ENCODE measurements at places on chromosomes 12 and 14. TPM values are rescaled to one million over a fixed set of nuclear protein-coding genes. Genes with fewer than 3 reads are reported as not detected.

The NRDE2 gene
- total RNA-seq, result 18.8 TPM

The COL2A1 gene
- not detected for total RNA-seq

DNA sequence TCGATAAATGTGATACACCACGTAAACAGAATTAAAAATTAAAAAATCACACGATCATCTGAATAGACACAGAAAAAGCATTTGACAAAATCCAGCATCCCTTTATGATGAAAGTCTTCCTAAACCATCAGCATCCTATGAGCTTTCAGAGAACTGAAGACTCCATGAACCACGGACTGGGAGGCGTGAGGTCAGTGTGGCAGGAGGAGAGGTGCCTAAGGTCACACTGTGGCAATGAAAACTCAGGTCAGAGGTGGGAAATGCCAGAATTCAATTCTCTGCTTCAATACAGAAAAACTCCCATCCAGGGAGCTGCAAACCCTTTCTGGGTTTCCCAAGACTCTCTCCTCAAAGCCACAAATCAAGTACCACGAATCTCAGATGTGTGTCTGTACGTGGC, 51.6 kb downstream of the KDM2B start:
- DNase-seq, result no peak

DNA sequence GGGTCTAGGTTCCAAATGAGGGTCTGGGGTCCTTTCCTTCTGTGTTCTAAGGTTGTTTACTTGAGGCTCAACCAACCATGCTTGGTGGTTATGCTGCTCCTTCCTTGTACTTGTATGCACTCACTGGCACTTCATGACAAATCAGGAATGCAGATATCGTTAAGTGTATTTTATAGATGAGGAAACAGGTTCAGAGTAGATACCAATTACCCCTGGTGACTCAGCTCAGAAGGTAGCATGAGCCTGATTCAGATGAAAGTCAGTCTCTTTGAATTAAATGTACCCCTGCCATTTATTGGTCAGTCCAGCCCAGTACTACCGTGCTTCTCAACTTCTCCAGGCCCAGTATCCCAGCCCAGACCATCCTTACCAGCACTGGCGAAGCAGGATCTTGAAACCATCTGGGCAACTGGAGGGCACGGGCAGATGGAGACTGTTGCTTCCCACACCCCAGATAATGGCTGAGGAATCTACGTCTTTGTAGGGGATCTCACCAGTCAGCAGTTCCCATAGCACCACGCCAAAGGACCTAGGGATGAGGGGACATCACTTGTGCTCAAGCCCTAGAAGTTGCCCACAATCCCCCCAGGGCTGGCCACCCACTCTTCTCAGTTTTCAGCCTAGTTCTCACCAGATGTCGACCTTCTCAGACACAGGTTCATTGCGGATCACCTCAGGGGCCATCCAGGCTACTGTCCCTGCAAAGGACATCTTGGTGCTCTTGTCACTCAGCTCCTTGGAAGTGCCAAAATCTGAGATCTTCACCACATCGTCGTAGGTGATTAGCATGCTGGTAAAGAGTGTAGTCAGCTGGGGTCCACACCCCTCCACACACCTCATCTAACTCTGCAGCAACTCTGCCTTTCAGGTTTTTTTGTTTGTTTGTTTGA, 14.3 kb downstream of the MAP3K12 start:
- DNase-seq, result no peak

GRCh38 chr12:55908726-55909512, 18.8 kb downstream of the PYM1 start:
- DNase-seq, result no peak

- no peak for DNase-seq
These were observed 25.7 kb upstream of the SEL1L start for GRCh38 chr14:81559385-81559784.

DNA sequence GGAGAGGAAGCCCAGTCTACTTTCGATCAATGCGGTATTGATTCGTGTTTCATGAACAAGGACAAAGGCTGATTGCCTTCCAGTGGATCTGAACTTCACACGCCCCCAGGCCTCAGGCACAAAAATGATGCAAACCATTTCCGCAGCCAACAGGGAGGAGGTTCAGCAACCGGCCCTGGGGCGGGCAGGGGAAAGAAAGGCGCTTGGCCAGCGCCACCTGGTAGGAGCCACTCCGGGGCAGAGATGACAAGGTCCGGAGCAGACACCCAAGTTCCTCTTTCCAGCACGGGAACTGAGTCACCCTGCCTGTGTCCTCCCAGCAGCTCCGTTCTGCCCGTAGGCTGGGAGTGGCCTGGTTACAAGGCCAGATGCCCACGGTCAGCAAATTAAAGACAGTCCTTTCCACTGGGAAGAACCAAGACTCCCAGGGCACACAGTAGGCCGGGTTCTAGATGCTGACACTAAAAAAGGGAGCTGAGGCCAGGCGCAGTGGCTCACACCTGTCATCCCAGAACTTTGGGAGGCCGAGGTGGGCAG, 136.3 kb downstream of the SCARB1 start:
- DNase-seq, result no peak

GRCh38 chr12:102043928-102044327, 17.9 kb downstream of the WASHC3 start:
- DNase-seq, result no peak

GRCh38 chr14:36402867-36403266, 82.4 kb upstream of the MBIP start:
- no peak for DNase-seq

The PLBD2 gene
- total RNA-seq, result 25.3 TPM

DNA sequence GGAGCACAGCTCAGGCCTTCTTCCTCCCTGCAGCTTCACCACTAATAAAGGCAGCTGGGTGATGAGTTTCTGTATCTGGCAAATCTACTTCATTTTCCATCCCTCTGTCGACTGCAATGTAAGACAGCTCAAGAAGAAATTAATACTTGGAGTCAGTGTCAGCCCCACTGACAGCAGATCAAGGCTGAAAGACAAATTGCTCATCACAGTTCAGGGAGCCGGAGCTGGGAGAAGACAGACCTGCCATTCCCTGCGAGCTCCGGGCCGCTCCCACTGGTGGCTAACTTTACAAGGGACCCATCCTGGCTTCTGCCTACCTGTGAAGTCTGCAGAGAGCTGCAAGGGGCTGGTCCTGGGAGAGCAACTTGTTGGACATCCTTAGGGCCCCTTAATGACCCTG, 49.8 kb downstream of the CCDC60 start:
- no peak for DNase-seq

The CALM1 gene
- 417 TPM for total RNA-seq

DNA sequence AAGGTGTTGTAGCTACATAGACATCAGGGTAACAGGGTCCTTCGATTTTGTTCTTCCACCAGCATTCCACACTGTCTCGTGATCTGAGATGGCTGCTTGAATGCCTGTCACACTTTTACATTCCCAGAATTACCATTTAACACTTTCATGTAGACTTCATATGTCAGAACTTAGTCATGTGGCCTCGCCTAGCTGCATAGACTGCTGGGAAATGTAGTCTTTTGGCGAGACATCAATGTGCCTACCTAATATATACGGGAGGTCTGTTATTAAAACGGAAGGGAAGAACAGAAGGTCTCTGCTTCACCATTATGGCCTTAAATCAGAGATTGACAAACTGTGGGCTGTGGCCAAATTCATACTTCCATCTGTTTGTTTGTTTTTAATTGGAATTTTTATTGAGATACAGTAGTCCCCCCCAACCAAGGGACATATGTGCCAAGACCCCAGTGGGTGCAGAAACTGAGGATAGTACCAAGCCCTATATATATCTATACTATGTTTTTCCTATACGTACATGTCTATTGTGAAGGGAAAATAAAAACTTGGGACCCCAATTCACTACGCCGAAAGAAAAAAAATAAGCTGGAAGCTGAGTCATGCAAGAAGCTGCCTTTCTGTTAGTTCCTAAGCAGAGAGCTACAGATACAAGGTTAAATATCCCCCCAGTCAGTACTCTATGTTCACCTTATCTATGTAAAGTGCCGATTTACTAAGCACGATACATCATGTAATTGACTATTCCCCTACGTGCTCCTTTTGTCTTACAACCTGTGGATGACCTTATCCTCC, 11.3 kb upstream of the HRK start:
- DNase-seq, result no peak

GRCh38 chr12:6961278-6961694, 9.2 kb downstream of the PHB2 start:
- DNase-seq, result peak; percentile 96

DNA sequence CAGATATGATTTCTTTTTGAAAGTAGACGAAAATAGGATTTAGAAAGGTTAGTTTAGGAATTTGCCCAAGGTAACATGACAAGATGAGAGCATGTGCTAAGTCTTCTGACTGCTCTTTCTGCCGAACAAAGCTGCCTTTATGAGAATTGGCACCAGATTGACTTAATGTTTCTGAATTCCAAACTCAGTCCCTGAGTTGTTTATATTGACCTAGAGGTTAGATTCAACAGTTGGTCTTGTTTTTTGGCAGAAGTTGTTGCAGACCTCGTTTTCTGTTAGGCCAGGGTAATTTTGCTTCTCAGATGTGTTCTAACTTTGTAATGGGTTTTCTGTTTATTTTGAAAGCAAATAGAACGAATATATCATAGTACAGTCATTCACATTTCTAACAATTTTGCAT, 61.5 kb upstream of the LRTM2 start:
- no peak for DNase-seq

DNA sequence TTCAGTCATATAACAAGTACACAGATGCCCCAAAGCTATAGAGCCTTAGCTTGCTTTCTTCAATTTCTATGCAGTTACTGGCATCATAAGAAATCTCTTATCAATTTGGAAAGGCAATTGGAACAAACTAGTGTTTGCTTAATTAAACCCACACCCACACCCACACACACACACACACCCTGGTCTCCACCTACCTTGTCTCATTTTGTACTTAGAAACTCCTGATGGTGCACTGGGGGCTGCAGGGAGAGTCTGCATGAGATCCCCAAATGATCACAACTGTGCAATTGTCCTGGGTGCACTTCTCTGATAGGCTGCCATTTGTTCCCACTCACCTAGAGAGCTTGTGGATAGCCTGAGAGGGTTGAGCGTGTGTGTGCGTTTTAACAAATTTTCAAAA, 40.5 kb upstream of the PTCSC3 start:
- DNase-seq, result no peak

The KIF26A gene
- 0.86 TPM for total RNA-seq

DNA sequence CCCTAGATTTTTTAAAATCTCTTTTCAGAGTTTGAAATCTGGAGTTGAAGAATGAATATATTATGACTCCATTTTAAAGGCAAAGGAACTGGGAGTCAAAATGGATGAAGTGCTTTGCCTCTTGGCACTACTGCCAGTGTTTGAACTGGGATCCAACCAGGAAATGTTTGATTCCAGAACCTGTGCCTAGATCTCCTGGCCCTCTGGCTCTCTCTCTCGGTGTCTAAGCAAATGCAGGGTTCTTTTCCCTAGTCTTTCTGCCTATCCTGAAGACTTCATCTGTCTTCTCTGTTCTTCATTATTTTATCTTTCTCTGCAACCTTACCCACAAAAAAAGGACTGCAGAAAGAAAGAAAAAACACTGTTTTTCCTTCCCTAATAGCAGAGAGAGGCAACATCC, 17.0 kb downstream of the BTG1 start:
- no peak for DNase-seq

The PLCZ1 gene
- total RNA-seq, result not detected

DNA sequence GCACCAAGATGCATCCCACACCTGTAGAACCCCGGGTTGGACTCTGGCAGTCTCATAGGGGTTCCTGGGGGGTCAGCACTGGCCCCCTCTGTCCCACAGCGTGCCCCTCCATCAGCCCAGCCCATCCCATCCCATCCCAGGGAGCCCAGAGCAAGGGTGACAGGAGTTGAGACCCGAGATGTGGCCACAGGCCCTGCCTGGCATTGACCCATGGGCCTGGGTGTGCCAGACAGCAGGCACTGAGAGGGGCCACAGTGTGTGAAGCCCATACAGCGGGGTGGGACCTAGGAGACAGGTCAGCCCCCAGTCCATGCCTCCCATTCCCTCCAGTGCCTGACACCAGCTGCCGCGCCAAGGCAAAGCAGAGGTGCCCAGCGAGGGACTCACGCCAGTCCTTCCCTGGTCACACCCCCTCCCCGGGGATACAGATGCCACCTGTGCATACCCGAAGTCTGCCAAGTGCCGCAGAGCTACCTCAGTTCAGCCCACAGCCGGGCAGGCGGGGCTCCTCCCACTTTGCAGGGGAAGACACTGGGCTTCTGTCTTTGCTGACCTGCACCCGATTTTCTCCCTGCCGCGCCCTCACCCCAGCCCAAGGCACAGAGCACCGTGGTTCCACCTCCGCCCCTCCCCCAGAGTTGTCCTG, 50.4 kb downstream of the CYP46A1 start:
- no peak for DNase-seq

- DNase-seq, result no peak
These were observed 111.0 kb upstream of the MAX start for GRCh38 chr14:65213316-65213715.

DNA sequence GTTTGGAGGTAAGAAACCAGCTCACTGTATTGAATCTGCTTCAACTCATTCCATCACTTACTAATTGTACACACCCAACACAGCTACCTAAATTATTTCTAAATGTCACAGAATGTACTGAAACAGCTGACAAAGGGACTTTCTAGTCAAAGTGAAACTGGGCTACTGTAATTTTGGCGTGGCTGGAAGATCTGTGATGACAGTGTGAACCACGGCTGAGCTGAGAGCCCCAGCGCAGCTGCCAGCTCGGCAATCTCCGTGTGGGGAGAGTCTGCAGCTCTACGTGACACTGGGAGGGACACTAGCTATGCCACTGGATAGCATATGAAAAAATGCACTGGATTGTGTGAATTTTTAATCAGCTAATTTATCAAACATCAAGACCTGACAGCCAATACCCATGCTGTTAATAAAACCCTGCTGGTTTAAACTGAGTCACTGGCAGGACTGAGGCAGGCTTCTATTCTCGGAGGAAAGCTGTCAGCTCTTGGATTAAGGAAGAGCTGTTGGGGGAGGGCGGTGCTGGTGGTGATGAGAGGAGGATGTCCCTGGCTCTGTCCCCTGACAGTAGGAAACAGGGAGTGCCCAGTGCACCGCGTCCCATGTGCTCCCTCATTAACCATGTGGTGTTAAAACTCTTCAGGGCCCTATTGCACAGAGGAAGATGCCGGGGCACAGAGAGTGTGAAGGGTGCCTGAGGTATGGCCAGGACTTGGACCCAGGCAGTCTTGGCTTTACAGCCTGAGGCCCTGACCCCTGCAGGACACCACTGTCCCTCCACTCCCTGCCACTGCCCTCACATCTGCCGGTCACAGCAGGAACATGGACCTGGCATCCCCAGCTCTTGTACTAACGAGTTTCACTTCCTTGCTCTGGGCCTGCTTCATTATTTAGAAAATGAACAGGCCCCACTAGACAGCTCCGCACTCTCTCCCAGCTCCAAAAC, 13.3 kb downstream of the SLC15A4 start:
- DNase-seq, result no peak

DNA sequence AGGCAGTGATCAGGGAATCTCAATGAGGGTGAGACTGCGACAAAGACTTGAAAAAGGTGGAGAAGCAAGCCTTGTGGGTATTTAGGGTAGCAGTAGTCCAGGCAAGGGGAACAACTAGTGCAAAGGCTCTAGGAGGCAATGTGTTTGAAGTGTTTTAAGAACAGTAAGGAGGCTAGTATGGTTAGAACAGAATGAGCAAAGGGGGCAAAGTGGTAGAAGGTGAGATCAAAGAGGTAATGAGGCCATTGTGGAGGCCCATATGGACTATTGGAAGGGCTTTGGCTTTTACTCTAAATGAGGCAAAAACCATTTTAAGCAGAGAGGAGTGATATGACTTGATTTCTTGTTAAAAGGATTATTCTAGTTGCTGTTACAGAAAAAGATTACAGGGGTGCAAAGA, 16.8 kb downstream of the HIF1A start:
- no peak for DNase-seq

The ASB2 gene
- 8.2 TPM for total RNA-seq

GRCh38 chr14:99012703-99013102, 259.3 kb downstream of the BCL11B start:
- DNase-seq, result no peak

The PMCH gene
- total RNA-seq, result 0.45 TPM

The KRT79 gene
- 0.10 TPM for total RNA-seq

All from activated T-cell treated with anti-CD3 and anti-CD28 coated beads, Interleukin-2, amount 50 U/mL, for 4 hours (primary cell).